Activated naive CD4-positive, alpha-beta T cell treated with anti-CD3 and anti-CD28 coated beads, Interleukin-2, amount 50 U/mL, for 72 hours (primary cell): ENCODE measurements at places on chromosomes 4 and X. TPM values are rescaled to one million over a fixed set of nuclear protein-coding genes. Genes with fewer than 3 reads are reported as not detected.

DNA sequence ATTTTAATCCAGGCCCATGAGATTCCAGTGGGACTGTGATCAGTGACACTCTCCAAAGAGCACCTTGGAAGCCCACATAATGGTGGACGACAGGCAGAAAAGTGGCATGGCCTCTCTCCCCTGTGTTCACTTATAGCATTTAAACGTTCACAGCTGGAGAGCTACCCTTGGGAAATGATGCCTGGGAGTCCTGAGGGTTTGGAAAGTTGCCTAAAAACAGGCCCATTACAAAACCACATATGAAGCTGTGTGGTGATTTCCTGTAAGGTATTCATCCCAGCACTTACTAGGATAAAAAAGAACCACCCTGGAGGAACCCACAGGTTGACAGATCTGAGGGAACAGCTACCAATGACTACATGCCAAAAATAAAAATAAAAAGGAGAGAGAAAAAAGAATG, 193.2 kb downstream of the RASL11B start:
- no peak for DNase-seq

DNA sequence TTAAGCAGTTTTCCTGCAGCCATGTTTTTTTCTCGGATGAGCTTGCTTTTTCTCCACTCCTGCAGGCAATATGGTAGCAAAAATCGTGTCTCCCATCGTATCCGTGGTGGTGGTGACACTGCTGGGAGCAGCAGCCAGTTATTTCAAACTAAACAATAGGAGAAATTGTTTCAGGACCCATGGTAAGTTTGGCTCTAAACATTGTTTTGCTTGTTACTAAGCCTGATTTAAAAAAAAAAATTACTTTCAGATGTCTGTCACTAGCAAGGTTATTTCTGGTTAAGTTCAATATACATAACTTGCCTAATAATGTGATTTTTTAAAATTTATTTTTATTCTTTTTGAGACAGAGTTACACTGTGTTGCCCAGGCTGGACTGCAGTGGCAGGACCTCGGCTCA, 17.5 kb upstream of the GYG2 start:
- DNase-seq: no peak

DNA sequence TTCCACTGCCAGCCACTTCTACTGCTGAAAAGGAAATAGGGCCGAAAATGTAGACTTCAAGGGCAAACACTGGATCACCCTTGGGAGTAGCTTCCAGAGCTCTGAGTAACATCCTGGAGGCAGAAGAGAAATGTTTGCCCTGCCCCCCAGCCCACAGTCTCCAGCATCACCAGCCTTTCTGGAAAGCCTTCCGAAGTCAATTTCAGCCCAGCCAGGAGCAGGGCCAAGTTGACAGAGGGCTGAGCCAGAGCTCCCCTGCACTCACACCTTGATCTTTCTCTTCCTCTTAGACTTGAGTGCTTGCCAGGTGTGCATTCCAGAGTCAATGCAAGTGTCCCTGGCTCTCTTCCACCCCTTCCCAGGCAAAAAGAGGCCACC, 35.2 kb downstream of the SLC25A5 start:
- no peak for DNase-seq

DNA sequence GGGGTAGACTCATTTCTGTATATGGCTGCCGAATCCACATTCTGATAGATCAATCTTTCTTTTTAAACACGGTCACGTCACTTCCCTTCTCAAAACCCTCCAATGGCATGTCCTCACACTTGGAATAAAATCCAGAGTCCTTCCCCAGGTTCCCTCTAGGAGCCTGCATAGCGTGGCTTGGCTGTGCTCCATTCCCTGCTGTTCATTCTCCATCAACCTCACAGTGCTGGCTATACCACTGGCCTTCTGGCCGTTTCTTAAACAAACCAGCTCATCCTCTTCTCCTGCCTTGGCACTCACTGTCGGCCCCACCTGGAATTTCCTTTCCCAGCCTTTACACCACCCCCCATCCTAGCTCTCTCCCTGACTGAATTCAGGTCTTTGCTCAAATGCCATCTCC, 77.1 kb downstream of the RBM47 start:
- DNase-seq: no peak

GRCh38 chr4:1779588-1780382, 13.3 kb upstream of the FGFR3 start:
- no peak for DNase-seq

DNA sequence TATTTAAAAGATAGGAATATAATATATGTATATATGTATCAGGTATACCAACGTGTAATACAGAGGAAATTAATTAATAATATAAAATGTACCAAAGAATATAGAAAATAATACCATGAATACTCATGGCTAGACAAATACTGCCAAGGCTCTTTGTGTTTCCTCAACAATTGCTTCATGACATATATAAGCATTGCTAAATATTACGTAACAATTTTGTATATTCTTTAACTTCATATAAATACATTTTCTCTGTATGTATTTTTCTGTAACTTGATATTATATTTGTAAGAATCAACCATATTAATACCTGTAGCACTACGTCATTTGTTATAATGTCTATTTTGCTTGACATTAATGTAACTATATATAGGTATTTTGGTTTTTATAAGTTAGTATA, 104.0 kb downstream of the CEP44 start:
- no peak for DNase-seq

- no peak for DNase-seq
Observed at GRCh38 chr4:36208893-36209473, 35.3 kb downstream of the ARAP2 start.

Gene CHRDL1
- total RNA-seq: not detected

DNA sequence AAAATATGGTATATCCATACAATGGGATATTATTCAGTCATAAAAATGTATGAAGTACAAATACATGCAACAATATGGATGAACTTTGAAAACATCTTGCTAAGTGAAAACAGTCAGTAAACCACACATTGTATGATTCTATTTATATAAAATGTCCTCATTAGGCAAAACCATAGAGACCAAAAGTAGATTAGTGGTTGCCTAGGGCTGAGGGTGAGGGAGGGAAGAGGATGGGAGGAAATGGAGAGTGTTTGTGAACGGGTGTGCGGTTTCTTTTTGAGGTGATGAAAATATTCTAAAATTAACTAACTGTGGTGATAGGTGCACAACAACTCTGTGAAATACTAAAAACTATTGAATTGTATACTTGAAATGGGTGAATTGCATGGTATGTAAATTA, 29.6 kb downstream of the TEX11 start:
- no peak for DNase-seq

- DNase-seq: no peak
Observed at GRCh38 chr4:71211748-71212147, 127.1 kb upstream of the SLC4A4 start.

GRCh38 chrX:101208152-101208905, 11.3 kb upstream of the DRP2 start:
- peak; percentile 7 for DNase-seq

GRCh38 chr4:17094159-17094875, 195.9 kb upstream of the LDB2 start:
- no peak for DNase-seq

DNA sequence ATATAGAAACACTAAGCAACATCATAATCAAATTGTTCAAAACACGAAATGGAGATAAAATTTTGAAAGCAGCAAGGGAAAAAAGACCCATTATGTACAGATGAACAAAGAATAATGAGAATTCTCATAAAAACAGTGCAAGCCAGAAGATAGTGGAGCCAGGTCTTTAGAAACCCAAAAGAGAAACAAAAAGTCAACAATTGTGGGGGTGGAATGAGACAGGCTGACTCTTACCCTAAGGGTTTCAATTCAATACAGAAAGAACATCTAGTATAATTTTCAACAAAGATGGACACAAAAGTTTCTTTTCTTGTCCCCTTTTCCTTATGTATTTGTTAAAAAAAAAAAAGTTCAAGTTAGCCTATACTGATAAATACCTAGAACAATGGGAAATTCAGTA, 34.0 kb upstream of the MAGEB2 start:
- DNase-seq: no peak

DNA sequence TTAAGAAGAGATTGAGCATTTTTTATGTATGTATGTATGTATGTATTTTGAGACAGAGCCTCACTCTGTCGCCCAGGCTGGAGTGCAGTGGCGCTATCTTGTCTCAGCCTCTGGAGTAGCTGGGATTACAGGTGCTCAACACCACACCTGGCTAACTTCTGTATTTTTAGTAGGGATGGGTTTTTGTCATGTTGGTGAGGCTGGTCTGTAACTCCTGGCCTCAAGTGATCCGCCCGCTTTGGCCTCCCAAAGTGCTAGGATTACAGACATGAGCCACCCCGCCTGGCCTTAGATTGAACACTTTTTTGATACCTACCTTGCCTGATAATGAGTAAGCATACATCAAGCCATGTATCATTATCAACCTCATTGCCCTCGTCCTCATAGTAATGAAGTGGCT, 2.7 kb downstream of the N4BP2 start:
- no peak for DNase-seq

DNA sequence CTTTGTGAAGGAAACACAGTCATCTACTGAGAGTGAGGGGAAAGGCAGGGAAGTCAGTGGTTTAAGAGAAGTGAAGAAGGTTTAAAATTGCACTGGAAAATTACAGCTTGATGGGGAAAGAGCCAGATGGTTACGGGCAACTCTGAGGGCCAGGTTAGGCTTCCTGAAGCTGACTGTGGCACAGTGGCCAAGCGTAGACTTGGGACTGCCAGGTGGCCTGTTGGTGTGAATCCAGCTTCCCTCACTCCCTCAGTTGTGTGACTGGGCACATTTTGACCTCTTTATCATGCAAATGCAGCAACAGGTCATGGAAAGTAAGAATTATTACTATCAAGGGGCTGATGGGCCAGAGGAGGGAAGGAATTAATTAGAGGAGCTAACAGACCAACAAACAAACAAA, 390.1 kb downstream of the UNC5C start:
- no peak for DNase-seq

- no peak for DNase-seq
Observed at GRCh38 chrX:38859602-38860001, 58.3 kb downstream of the MID1IP1 start.

Gene MYOZ2
- total RNA-seq: not detected

- no peak for DNase-seq
Observed at GRCh38 chrX:1601051-1601767, 9.8 kb downstream of the AKAP17A start.

DNA sequence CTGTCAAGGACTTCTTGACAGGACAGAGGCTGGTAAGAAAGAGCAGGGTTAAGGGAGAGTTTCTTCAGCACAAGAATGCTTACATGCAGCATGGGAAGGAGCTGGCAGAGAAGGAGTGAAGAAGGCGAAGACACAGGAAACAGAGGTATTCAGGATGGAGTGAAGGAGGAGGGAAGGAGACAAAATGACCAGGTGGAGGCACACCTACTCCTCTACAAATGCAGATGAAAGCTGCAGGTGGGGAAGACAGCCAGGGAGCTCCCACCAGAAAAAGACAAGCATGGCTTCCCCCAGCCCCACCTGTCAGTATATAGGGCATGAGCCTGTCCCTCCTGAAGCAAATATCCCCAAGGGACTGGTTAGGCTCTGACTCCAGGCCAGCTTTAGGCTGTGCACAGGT, 29.6 kb upstream of the NKRF start:
- DNase-seq: no peak

- no peak for DNase-seq
Observed at GRCh38 chrX:154452823-154453222, 5.3 kb upstream of the PLXNA3 start.

- no peak for DNase-seq
Observed at GRCh38 chr4:11746734-11747133, 318.0 kb upstream of the HS3ST1 start.

Gene FAM156B
- total RNA-seq: 19.2 TPM

- DNase-seq: no peak
Observed at GRCh38 chr4:130092187-130093015, 996.4 kb downstream of the C4orf33 start.

DNA sequence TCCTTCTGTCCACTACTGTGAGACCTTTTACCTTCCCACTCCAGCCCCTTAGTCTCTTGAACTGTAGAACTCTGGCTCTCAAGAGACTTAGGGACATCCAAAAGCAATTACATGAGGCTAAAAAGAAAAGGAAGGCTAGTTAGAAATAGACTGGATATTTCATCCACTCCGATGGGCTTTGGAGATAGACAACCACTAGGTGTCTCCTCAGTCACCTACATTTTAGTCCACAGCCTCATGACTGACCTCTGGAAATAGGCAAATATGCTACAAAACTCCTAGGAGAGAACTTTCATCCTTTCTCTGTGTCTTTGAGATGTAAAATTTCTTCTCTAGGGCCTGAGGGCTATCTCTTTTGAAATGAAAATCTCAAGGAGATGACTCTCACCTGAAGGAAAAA, 45.1 kb upstream of the LAMP2 start:
- DNase-seq: no peak

DNA sequence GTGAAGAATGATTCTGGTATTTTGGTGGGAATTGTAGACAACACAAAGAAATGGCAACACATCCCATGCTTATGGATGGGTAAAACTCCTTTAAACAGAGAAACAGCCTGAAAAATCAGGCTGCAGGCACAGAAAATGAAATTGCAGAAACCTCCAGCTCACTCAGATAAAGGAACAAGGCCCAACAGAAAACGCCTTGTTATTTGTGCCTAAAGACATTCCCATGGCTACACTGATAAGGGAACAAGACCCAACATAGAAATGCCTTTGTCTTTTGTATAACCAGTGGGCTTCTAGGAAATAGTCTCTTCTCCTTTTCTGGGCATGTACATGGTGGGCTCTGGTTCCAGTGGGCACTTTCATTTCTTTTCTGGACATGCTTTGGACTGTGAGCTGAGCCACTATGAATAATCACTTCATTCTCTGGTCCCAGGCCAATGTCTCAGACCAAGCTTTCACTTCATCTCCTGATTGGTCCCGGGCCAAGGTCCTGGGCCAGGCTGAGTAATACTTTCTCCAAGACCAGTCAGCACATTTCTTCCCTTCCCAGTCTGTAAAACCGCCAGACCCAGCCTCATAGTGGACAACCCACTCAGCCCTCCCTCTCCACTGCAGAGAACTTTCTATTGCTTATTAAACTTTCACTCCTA, 160.5 kb downstream of the TBX22 start:
- no peak for DNase-seq

Gene MGARP
- total RNA-seq: 0.27 TPM

DNA sequence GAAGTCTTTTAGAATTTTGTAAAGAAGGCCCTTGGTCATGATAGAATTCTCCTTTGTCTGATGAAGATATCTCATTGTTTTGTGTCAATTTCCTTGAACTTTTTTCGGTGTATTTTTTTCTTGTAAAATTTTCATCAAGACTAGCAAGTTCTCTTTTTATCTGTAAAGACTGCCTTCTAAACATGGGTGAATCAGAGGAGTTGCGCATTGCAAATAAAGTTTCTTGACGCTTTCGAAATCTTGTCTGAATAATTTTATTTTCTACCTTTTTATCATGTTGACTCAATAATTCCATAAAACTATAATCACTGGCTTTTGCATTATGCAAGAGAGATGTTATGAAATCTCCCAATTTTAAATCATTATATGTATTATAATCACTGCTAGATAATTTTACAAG, 66.2 kb downstream of the NCAPG start:
- no peak for DNase-seq

DNA sequence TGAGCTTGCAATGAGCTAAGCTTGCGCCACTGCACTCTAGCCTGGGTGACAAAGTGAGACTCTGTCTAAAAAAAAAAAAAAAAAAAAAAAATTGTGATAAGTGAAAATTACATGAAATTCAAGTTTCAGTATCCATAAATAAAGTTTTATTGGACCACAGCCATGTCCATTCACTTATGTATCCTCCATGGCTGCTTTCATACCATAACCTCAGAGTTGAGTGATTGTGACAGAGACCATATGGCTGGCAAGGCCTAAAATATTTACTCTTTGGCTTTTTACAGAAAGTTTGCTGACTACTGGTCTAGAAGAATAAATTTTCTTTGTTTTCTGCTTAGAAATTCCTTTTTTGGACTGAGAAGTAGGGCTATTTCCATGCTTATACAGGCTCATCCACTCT, 11.8 kb upstream of the SHISA3 start:
- DNase-seq: no peak
